ENCODE measurements at places on chromosomes 2 and 18.

GRCh38 chr2:237669283-237669627 lies 41.9 kb downstream of the LRRFIP1 start:
- DNase-seq, result no peak

GRCh38 chr18:77529492-77530176 lies 280.0 kb downstream of the GALR1 start:
- DNase-seq, result no peak

GRCh38 chr2:172000696-172001361 lies 1.1 kb downstream of the METAP1D start:
- no peak for DNase-seq

DNA sequence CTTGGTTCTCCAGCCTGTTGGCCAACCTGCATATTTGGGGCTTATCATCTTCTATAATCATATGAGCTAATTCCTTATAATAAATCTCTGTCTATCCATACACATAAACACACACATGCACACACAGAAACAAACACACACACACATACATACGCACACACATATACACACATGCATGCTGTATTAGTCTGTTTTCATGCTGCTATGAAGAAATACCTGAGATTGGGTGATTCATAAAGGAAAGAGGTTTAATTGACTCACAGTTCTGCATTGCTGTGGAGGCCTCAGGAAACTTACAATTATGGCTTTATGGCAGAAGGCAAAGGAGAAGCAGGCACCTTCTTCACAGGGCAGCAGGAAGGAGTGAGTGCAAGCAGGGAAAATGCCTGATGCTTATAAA lies 707.4 kb upstream of the CDH2 start:
- no peak for DNase-seq

DNA sequence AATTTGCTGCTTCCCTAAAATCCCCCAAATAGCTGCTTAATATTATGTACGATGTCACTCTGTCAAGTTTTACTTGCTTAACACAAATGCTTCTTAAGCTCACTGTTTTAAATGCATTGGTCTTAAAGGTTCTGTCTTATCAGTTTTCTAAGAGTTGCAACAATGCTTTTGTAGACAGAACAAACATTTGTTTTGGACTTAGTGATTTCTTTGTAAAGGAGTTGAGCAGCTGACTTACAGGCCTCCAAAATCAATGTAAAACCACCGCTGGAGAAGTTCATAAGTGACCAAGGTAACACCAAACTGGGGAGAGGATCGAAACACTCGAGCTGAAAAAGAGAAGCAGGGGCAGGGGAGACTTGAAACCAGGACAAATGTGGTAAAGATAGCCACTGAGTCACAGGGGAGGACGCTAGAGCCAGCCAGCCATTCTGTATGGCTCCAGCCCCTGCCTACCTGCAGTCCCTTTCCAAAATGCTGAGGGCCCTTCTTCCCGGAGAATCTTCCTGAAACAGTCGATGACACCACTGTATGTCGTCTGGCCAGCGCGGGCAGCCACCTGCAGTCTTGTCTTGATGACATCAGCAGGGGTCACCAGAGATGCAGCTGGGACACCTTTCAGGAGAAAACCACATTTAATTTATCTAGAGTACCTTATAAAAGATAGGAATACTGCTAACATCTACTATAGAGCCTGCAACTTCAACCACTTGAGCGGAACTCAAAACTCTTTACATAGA lies 100.2 kb downstream of the DYNC1I2 start:
- DNase-seq, result no peak

DNA sequence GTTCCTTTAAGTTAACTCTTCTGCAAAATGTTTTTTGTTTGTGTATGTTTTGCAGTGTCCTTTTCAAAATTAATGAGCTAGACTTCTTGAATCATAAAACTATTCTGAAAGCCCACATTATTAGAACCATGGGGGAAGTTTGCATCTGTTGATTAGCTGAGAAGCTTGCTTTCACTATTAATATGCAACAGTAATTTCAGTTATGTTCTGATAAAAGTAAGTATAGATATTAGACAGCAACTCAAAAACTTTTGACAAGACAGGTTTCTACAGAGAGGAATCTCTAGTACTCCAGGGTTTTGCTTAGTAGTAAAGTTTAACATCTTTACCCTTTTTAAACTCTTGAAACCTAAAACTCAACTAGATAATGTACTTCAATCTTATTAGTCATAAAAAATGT lies 147.8 kb downstream of the UBE2E3 start:
- no peak for DNase-seq

GRCh38 chr2:12034382-12034781 lies 287.9 kb downstream of the LPIN1 start:
- no peak for DNase-seq

- no peak for DNase-seq
Measured at GRCh38 chr18:63247506-63247905, 72.1 kb downstream of the BCL2 start.

DNA sequence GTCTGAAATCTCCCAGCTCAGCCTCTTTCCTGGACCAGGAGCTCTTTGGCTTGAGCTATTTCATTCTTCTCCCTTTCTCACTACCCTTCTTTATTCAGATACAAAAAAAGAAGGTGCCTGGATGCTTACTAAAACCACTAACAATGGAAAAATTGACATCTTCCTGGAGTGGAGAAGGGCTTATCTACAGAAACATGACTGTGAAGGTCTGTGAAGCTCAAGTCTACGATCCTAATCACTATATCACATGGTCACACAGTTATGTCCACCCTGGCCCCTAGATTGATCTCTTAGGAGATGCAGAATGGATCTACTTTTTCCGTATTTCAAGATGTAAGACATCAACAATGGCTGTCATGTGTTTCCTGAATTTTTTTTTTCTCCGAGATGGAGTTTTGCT lies 5.7 kb upstream of the KRCC1 start:
- no peak for DNase-seq

GRCh38 chr18:12076424-12077140 lies 17.1 kb upstream of the ANKRD62 start:
- no peak for DNase-seq

DNA sequence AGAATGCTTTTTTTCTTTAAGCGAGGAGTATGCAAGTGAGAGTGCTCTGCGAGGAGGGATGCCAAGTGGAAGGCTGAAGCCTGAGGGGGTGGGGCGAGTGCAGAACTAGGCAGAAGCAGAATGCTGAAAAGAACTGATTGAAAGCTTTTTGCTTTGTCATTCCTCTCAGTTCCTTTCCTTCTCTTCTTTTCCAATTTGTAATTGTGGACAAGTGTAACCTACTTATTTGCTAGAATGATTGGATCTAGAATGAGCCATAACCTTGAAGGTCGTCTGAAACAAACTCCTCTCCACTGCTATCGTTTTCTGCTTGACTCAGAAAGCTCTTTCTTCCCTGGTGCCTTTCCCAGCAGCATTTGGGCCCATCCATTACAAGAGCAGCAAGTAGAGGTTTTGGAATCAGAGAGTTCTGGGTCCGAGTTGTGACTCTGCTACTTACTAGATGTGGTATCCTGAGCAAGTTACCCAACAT lies 115.3 kb downstream of the METTL8 start:
- no peak for DNase-seq

GRCh38 chr2:54088191-54088634 lies 27.2 kb upstream of the ACYP2 start:
- DNase-seq, result no peak

- DNase-seq, result no peak
Measured at GRCh38 chr2:241567776-241568175, 9.2 kb downstream of the BOK start.

All from stimulated activated CD4-positive, alpha-beta T cell treated with anti-CD3 and anti-CD28 coated beads, Interleukin-1b, Interleukin-23, amount 100 ng/mL, for 1 hour (primary cell).